ENCODE measurements at places on chromosomes 6 and 20.

GRCh38 chr6:124881898-124882578, 80.2 kb upstream of the RNF217 start:
- DNase-seq = no peak

- DNase-seq = no peak
These were observed 222.1 kb upstream of the ARID1B start for GRCh38 chr6:156555116-156555515.

- DNase-seq = no peak
These were observed 2.1 kb downstream of the GFOD1 start for GRCh38 chr6:13485303-13485702.

GRCh38 chr20:58196402-58197184, 31.9 kb downstream of the ANKRD60 start:
- no peak for DNase-seq

- peak; percentile 90 for DNase-seq
These were observed 55.0 kb downstream of the TRIM38 start for GRCh38 chr6:26017632-26017966.

DNA sequence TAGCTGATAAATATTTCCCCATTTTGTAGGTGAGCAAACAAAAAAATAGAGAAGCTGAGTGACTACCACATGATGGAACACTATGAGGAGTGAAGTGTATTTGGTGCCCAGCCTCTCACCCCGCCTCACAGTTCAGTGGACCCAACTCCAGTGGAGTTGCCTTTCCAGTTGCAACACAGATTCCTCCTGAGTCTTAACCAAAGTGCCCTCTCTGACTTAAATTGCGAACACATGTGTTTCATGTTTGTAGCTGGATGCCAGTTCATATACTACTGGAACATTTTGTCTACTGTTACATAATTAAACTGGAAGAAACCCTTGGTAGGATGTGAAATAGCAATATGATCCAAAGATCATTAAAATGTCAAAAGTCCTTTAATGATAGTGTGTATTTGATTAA, 448.9 kb downstream of the COL12A1 start:
- no peak for DNase-seq

DNA sequence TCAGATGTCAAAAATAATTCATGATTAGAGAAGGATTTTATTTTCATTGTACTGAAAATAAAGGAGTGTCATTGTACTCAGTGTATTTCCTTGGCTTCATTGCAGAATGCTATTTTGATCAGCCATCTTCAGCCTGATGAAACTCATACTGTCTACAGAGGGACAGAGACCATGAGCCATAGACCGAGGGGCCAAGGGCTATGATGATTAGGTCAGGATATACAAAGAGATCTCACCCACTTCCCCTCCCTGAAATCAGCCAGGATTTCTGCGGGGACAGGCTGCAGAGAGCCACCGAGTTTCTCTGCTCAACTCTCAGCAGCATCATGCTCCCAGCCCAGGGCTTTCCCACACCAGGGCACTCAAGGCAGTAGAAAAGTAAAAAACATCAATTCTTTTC, 47.0 kb downstream of the ALDH8A1 start:
- DNase-seq = no peak

DNA sequence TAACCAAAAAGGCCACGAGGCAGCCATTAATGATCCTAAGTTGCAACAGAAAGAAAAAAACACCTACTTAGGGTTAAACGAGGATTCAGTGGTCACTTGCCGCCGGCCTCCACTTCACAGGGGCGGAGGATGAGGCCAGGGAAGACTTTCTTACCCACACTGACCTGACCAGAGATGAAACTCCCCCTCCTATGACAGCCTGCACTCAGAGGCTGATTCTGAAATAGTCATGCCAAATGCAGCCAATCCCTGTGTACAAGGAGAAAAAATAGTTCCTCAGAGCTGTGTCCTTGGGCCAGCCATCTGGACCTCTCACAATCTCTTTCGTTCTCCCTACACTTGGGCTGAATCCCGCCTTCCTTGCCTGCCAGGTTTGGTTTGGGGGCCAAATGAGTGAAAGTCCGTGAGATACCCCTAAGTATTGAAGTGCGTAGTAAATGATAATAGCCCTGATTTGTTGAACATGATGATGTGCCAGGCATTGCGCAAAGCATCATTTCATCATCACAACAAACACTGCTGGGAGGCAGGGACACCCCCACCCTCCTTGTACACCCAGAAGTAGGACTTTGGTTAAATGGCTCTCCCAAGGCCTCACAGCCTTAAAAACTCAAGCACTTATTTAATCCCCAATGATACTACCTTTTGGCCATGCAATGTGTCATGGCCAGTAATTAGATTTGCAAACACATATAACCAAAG, 3.2 kb upstream of the IRF4 start:
- DNase-seq = no peak

GRCh38 chr6:13165502-13166172, 162.7 kb downstream of the TBC1D7 start:
- no peak for DNase-seq

GRCh38 chr6:170006900-170007467, 255.6 kb downstream of the ERMARD start:
- DNase-seq = no peak
